ENCODE measurements at places on chromosomes 5 and 9. TPM values are rescaled to one million over a fixed set of nuclear protein-coding genes. Genes with fewer than 3 reads are reported as not detected.
A peak's percentile ranks its signal among the peaks of the same experiment; 100 is the strongest.

GRCh38 chr9:83060556-83060955 lies 2.4 kb downstream of the RASEF start:
- no peak overlapping the region for H3K27ac ChIP-seq
- peaks cover 33% of the 10 kb centered on the region for H3K27me3 ChIP-seq

GRCh38 chr9:83434254-83434653 lies 103.9 kb downstream of the FRMD3 start:
- H3K27me3 ChIP-seq, result no peaks in the 10 kb centered on the region
- DNase-seq, result no peak
- H3K36me3 ChIP-seq, result no peaks in the 10 kb centered on the region
- no peaks in the 10 kb centered on the region for H3K4me1 ChIP-seq
- no peak overlapping the region for H3K4me3 ChIP-seq
- no peak overlapping the region for H3K27ac ChIP-seq

GRCh38 chr9:127716412-127716811 lies 533 bp downstream of the TTC16 start:
- no peaks in the 10 kb centered on the region for H3K27me3 ChIP-seq
- no peaks in the 10 kb centered on the region for H3K36me3 ChIP-seq

DEPDC1B gene
- 10.0 TPM for total RNA-seq

DNA sequence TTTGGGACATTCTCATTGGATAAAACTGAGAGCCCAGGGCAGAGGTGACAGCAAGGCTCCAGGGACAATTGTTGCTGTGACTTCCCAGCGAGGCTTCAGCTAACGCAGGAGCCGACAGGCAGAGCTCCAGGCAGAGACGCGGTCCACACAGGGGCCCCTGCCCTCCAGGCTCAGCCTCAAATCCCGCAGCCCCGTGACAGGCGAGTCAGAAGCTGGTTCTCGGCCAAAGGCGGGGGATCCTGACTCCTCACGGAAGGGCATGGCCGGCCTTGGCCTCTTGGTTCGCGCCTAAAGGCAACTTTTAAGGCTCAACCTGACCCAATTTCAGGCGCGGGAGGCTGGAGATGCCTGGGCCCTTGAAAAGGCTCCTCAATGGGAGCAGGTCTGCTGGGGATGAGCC lies 21.3 kb downstream of the SLC12A7 start:
- no peaks in the 10 kb centered on the region for H3K27me3 ChIP-seq
- peak; percentile 21 for DNase-seq
- no peak overlapping the region for H3K4me3 ChIP-seq
- H3K4me1 ChIP-seq, result no peaks in the 10 kb centered on the region

TEK gene
- 10.8 TPM for total RNA-seq

DNA sequence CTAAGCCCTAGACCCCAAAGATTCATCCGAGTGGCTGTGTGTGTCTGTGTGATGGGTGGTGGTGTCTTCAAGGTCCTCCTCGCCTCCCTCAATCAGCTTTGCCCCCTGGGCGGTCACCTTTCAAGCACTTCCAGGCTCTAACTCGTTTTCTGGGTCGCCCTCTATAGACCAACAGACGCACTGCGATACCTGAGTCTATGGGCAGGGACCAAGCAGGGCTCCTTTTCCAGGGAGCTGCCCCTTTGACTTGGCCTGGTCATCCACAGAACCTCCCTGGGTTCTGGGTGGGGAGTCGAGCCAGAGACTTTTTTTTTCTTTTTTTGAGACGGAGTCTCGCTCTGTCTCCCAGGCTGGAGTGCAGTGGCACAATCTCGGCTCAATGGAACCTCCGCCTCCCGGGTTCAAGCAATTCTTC lies 1.1 kb downstream of the SLC27A4 start:
- H3K4me3 ChIP-seq, result peak overlapping the region; percentile 94
- no peak overlapping the region for H3K27ac ChIP-seq
- peaks cover 4% of the 10 kb centered on the region for H3K4me1 ChIP-seq
- H3K36me3 ChIP-seq, result peaks cover 17% of the 10 kb centered on the region

DNA sequence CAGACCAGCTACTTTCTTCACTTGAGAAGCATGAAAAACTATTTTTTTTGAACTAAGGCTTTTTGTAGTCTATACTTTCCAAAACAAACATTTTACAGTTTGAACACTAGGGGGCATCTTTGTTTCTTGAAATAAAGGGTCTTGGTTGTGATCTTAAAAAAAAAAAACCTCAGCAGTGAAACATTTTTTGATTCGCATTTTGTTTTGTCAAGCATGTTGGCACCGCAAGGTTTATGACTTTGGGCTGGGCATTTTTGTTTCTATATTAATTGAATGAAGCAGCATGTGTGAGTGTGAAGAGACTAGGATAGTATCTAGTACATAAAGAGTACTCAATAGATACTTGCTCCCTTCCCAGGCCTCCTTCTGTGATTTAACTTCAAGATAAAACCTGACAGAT lies 31.6 kb upstream of the ACOT12 start:
- no peak overlapping the region for H3K4me3 ChIP-seq
- DNase-seq, result peak; percentile 65

DNA sequence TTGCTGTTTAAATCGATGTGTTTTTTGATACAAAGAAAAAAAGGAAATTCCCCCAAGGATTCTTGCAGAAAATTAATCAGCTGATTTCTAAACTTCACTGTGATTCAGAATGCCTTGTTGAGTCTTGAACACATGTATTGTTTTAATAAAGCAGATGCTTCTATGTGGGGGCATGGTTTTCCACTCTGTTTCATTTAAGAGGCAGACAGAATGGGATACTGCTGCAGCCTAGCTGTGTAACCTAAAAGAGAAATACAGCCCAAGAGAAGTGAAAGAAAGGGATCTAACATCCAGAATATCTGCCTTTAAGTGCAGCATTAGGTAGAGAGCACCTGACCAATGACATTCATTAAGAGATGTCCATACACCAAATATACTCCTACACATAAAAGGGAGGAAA lies 365.1 kb upstream of the CCNH start:
- H3K27ac ChIP-seq, result no peak overlapping the region
- H3K4me1 ChIP-seq, result no peaks in the 10 kb centered on the region
- no peaks in the 10 kb centered on the region for H3K36me3 ChIP-seq
- no peaks in the 10 kb centered on the region for H3K27me3 ChIP-seq
- DNase-seq, result no peak

SPINK4 gene
- total RNA-seq, result not detected

C9 gene
- not detected for total RNA-seq

GNAQ gene
- 63.6 TPM for total RNA-seq

MYO10 gene
- total RNA-seq, result 93.0 TPM

EIF4EBP3 gene
- total RNA-seq, result 0.36 TPM

NIPAL4 gene
- total RNA-seq, result 0.18 TPM

DNA sequence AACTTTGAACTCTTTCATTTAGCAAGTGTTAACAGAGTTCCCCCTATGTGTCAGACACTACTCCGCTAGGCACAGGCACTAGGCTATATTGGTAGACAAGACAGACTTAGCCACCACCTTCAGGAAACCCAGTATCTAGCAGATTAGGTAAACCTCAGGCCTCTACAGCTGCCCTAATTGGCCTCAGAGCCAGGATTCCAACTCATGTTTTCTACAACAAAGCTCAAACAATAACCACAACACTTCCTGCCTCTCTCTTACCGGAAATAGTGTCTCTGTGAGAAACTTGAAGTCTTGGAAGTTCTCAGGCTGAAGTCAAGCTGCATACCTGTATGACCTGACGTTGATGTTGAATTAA lies 116.6 kb upstream of the SLC44A1 start:
- no peaks in the 10 kb centered on the region for H3K27me3 ChIP-seq
- H3K27ac ChIP-seq, result no peak overlapping the region
- DNase-seq, result peak; percentile 25
- peaks cover 12% of the 10 kb centered on the region for H3K4me1 ChIP-seq
- H3K36me3 ChIP-seq, result no peaks in the 10 kb centered on the region

- H3K4me3 ChIP-seq, result no peak overlapping the region
- H3K4me1 ChIP-seq, result no peaks in the 10 kb centered on the region
- no peaks in the 10 kb centered on the region for H3K27me3 ChIP-seq
- H3K36me3 ChIP-seq, result no peaks in the 10 kb centered on the region
These were observed 286.1 kb downstream of the ANXA1 start for GRCh38 chr9:73437758-73438157.

- H3K27ac ChIP-seq, result no peak overlapping the region
- no peaks in the 10 kb centered on the region for H3K36me3 ChIP-seq
- no peaks in the 10 kb centered on the region for H3K4me1 ChIP-seq
- no peak overlapping the region for H3K4me3 ChIP-seq
These were observed 25.4 kb upstream of the TTLL11 start for GRCh38 chr9:122118343-122119165.

DNA sequence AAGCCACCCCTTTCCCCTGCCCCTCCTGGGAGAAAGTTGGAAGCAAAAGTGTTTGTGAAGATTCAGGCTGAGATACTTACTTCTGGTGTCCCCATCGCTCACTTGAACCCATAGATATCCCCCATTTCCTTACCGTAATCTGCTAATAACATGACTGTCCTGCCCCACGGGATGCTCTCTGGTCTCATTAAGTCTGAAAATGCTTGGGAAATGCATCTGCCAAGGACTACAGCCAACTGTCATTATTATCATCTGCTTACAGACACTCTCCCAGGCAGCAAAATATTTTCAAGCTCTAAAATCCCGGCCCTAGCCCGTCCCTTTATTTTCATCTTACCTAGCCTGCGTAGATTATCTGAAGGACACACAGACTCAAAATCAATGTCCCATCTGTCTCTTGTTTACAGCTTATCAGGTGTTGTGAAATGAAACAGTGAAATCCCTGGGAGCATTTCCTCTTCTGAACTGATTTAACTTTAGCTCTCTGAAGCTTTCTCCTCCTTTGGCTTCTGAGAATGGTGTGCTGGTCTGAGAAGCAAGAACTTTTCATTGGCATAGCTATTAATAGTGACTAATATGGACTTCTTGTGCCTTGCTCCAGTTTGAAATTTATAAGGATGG lies 126.9 kb upstream of the OSMR start:
- no peaks in the 10 kb centered on the region for H3K36me3 ChIP-seq
- H3K27me3 ChIP-seq, result no peaks in the 10 kb centered on the region
- peak; percentile 4 for DNase-seq
- no peak overlapping the region for H3K27ac ChIP-seq

DNA sequence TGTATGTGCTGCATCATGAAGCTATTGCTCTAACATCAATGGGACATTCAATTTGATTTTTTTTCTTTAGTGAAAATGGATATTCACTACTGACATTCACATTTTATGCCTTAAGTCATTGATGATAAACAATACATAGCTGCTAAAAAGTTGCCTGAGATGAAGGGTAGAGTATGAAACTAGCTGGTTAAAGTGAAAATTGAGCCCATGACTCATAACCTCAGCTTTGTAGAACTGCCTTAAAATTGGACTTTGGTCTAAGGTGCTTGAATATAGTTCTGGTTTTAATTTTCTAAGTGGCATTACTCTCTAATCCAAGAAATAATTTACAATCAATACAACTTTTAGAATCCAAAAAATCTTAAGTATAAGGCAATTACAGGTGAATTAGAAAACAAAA lies 740.4 kb upstream of the RIOK2 start:
- H3K36me3 ChIP-seq, result no peaks in the 10 kb centered on the region
- no peak overlapping the region for H3K27ac ChIP-seq
- H3K4me3 ChIP-seq, result no peak overlapping the region

DNA sequence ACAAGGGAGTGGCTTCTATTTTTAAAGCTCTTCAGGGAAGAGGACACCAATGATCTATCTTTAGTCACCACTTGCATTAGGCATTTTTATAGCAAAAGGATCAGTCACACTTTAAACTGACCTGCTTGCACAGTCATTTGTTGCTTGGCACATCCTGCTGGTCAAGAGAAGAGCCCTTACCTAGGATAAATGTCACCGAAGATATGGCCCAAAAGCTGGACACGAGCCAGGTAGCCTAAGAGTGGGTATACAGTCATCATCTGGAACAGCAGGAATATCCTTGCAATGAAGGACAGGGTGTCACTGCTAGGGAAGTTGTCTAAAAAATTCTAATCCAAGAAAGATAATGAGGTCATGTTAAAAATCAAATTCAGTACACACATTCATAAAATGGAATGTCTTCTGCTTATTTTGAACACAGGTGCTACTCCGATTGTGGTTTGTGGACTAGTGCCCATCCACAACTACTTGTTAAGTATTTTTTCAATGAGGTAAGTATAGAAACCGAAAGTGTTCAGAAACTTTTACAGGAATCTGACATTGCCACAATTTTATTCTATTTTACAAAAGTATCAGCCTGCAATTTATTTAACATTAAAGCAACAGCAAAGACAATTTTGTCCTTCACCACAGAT lies 78.4 kb downstream of the SLC38A9 start:
- H3K36me3 ChIP-seq, result no peaks in the 10 kb centered on the region
- DNase-seq, result peak; percentile 55
- no peaks in the 10 kb centered on the region for H3K27me3 ChIP-seq
- peaks cover 8% of the 10 kb centered on the region for H3K4me1 ChIP-seq
- no peak overlapping the region for H3K27ac ChIP-seq
- H3K4me3 ChIP-seq, result no peak overlapping the region

- H3K36me3 ChIP-seq, result no peaks in the 10 kb centered on the region
- no peak overlapping the region for H3K27ac ChIP-seq
- no peak overlapping the region for H3K4me3 ChIP-seq
- no peaks in the 10 kb centered on the region for H3K27me3 ChIP-seq
These were observed 44.7 kb upstream of the PRLR start for GRCh38 chr5:35274839-35275509.

GRCh38 chr5:127409921-127410675 lies 107.3 kb upstream of the PRRC1 start:
- no peak overlapping the region for H3K4me3 ChIP-seq
- peaks cover 6% of the 10 kb centered on the region for H3K27me3 ChIP-seq
- H3K4me1 ChIP-seq, result no peaks in the 10 kb centered on the region
- no peak overlapping the region for H3K27ac ChIP-seq
- no peaks in the 10 kb centered on the region for H3K36me3 ChIP-seq

- H3K27me3 ChIP-seq, result no peaks in the 10 kb centered on the region
- peak; percentile 74 for DNase-seq
- H3K4me3 ChIP-seq, result peak overlapping the region; percentile 69
- peak overlapping the region; percentile 85 for H3K27ac ChIP-seq
- peaks cover 7% of the 10 kb centered on the region for H3K36me3 ChIP-seq
These were observed 885 bp downstream of the RNF44 start for GRCh38 chr5:176536132-176536901.

DNA sequence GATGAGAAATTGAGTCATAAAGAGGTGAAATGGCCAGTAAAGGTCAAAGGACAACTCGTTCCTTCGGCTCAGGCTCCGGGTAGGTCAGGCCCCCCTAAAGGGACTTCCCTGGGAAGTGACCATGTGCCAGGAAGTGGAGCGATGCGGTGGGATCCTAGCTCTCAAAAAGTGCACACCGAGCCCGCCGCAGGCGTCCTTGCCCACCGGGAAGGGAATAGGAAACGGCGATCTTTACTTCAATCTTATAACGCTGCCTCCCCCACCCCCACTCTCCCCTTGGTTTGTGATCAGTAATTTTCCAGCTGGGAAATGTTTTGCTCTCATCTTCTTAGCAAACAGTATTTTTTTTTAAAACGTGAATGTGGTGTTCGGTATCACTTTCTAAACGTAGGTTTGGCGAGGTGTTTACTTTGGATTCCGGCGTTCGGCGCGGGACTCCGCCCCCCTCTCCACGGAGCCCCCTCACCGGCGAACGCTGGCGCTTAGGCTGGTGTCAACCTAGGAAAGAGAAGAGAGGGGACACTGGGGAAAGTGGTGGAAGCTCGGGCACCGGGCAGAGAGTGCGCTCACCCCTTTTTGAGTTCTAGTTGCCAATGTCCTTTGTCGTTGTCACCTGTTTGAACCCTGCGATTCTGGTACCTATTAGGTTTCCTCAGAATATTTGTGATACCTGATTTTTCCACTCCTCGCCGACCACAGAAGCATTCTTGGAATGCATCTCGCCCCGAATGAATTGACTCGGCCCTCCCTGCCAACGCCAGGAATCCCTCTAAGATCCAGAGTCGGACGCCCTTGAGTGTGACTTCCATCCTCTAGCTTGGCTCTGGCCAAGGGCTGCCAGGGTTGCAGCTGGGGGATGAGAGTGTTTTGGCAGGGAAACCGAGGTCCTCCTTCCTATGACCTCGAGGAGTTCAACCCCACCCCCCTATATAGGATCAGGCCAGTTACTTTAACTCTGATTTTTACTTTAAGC lies 1.8 kb upstream of the KLF4 start:
- no peak overlapping the region for H3K4me3 ChIP-seq
- peaks cover 7% of the 10 kb centered on the region for H3K27me3 ChIP-seq
- H3K36me3 ChIP-seq, result peaks cover 14% of the 10 kb centered on the region
- H3K4me1 ChIP-seq, result peaks cover 2% of the 10 kb centered on the region
- no peak overlapping the region for H3K27ac ChIP-seq
- no peak for DNase-seq

TRAF2 gene
- total RNA-seq, result 6.6 TPM
